ENCODE measurements at places on chromosomes 16 and 17. TPM values are rescaled to one million over a fixed set of nuclear protein-coding genes. Genes with fewer than 3 reads are reported as not detected.

- DNase-seq: no peak
Observed at GRCh38 chr17:1089915-1090314, 89.9 kb downstream of the ABR start.

TMC8 gene
- total RNA-seq: 1.1 TPM

DNA sequence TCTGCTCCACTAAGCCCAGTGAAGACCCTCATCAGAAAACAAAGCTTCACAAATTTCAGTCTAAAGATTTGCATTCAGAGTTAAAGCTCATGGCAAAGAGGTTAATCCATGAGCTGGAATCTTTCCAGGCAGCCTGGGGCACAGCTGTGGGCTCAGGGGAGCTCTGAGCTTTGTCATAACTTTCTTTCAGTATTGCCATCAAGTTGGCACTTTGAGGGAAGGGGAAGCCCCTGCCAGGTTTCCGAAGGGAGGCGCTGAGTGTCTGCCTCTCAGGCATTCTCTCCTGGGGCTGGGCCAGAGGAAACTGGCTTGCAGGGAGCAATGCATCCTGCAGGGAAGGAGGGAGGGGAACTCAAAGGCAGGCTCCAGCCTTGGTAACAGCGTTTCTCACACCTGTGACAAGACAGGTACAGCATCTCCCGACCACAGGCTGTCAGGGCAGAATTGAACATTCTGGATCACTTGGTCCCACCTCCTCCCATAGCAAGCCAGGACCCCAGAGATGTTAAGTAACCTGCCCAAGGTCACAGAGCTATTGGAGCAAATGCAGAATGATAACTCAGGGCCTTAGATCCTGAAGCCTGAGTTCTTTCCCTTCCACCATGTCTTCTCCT is 3.9 kb downstream of the LPO start:
- no peak for DNase-seq

KRTAP2-2 gene
- total RNA-seq: not detected

MT4 gene
- total RNA-seq: not detected

LHX1 gene
- 1.3 TPM for total RNA-seq

All from glomerular endothelial cell (primary cell).